Left kidney (tissue), 8 donors: ENCODE measurements at places on chromosomes 4 and X. TPM values are rescaled to one million over a fixed set of nuclear protein-coding genes. Genes with fewer than 3 reads are reported as not detected.

Gene WNK3
- 6.9 TPM for polyA plus RNA-seq

DNA sequence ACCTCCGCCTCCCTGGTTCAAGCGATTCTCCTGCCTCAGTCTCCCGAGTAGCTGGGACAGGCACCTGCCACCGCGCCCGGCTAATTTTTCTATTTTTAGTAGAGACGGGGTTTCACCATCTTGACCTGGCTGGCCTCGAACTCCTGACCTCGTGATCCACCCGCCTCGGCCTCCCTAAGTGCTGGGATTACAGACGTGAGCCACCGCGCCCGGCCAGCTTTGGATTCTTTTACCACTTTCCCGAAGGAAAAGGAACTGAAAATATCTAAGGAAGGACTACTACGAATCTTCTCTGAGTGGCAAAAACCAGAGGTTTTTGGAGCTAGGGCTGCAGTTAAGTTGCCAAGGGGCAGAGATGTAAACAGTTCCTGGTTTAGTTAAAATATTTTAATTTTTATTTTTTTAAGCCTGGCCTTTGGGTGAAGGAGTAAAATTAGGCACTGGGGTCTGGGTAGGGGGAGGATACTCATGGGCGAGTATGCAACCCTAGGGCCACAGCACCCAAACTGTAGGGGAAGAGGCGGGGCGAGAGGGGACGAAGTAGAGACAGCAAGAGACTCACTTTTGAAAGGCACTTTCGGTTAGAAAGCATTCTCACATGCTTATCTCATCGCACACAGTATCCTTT is 525 bp upstream of the CISD2 start:
- DNase-seq: no peak

GRCh38 chr4:42655269-42655637 is 1.7 kb downstream of the ATP8A1 start:
- no peak for DNase-seq

Gene YTHDC1
- 225 TPM for polyA plus RNA-seq

DNA sequence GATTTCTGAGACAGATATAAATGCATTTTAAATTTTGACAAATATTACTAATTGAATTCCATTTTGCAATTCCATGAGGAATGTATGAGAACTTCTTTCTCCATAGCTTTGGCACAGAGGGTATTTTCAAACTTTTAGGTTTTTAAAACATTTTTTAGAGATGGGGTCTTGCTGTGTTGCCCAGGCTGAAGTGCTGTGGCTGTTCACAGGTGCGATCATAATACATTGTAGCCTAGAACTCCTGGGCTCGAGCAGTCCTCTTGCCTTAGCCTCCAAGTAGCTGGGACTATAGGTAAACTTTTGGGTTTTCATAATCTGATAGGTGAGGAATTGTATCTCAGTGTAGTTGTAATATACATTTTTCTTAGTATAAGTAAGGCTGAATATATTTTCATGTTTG is 53.4 kb downstream of the ANXA3 start:
- no peak for DNase-seq

DNA sequence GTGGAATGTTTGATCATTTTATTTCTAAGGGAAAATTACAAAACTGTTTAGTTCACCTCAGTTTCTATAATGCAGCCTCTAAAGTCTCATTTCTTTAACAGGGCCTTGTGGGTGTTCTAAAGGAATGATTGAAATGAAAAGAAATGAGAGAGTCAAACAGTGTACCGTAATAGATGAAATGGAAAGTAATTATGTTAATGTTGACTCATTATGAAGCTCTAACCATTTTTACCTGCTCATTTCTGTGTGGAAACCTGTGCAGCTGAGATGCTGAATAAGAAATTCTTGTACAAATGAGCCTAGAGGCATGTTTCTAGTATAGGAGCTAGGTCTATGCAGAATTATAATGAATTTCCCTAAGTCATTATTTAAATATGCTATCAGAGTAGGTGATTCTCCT is 45.2 kb upstream of the RPA4 start:
- no peak for DNase-seq
